Fibroblast of skin of back (primary cell): ENCODE measurements at places on chromosomes 16 and 17.

DNA sequence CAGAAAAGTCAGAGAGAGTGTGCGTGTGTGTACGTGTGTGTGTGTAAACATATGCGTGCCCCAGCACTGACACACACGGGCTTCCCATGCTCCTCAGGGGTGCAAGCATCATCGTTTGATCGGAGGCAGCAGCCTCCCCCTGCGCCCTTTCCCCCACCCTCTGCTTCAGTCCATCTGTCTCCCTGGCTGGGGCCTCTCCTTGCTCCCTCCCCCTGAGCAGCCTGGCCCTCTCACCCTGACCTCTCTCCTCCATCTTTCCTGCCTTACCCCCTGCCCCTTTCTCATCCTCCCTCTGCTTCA, 4.4 kb downstream of the STX1B start:
- no peak for DNase-seq

DNA sequence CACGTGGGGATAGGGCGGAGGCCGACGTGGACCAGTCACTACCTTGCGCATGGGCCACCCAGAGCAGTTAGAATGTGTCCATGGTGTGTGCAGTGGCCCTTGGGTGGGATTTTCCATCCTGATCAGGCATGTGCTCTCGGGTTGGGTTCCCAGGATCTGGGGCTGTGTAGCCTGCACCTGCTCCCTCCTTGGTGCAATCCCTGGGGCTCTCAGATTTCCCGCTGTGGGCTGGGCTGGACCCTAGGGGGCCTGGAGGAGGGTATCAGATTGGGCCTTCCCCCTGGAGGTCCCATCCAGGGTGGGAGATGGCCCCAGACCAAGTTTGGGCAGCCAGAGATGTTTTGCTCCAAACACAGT, 1.3 kb downstream of the SMTNL2 start:
- DNase-seq = no peak

DNA sequence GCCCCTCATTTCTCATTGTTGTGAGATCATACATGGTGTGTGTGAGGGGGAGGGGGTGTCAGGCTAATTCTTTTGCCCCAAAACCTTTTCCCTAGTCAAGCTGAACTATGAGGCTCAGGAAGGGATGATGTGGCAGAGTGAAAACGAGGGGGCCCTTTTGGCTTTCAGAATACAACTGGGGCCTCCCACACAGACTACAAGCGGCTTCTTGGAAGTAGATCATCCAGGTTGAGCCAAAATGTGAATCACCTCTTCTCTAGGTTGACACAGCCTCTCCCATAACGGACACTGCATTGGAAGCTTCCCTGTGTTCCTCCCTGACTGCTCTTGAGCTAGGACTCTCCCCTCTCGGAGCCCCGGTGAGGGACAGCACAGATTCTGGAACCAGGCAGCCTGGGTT, 2.3 kb upstream of the ALKBH5 start:
- no peak for DNase-seq

DNA sequence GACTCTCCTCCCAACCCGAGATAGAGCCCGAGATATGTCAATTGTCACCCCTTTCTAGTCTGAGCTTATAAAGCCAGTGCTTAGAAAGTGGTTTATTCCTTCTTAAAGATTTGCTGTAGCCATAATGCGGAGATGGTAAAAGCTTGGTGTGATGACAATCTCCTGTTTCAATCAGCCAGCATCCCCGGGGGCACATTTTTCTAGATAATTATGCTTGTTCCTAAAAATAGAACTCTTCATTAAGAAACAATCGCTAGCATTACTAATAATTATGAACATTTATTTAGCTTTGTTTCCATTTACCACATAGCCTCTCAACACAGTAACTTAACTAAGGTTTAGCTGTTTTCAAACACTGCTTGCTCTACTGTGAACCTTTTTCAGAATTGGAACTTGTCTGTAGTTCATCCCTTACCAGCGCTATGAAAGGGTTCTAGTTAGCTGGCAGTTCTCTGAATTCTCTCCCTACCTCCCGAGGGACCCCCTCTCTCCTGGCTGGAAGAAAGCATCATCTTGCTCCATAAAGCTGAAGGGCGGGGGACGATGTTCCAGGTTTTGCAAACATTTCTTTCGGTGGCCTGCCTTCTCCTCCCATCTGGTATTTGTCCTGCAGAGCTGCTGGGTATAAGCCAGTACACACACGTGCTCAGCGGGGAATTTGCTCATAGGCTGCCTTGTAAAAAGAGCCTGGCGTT, 922 bp upstream of the MRPL58 start:
- DNase-seq = peak; percentile 69

GRCh38 chr16:85445779-85446222, 167.3 kb upstream of the GSE1 start:
- no peak for DNase-seq

GRCh38 chr17:274902-275301, 77.7 kb downstream of the RPH3AL start:
- no peak for DNase-seq

DNA sequence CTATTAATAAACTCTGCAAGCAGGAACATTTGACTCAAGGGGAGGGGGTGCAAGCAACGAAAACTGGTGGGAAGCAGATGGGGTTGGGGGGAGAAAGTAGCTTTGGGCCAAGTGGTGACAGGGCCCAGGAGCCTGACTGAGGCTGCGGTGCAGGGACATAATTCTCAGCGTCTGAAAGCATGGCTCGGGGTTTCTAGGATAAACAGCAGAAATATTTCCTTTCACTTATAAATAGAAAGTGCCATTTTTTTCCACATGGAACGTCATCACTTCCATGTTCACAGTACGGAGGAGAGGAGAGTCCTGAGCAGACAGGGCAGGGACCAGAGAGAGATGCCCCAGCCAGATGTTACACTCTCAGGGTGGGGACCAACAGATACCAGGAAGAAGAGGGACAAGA, 197.1 kb downstream of the ZFHX3 start:
- DNase-seq = peak; percentile 96

GRCh38 chr16:56387396-56387795, 37.9 kb downstream of the AMFR start:
- DNase-seq = peak; percentile 48

DNA sequence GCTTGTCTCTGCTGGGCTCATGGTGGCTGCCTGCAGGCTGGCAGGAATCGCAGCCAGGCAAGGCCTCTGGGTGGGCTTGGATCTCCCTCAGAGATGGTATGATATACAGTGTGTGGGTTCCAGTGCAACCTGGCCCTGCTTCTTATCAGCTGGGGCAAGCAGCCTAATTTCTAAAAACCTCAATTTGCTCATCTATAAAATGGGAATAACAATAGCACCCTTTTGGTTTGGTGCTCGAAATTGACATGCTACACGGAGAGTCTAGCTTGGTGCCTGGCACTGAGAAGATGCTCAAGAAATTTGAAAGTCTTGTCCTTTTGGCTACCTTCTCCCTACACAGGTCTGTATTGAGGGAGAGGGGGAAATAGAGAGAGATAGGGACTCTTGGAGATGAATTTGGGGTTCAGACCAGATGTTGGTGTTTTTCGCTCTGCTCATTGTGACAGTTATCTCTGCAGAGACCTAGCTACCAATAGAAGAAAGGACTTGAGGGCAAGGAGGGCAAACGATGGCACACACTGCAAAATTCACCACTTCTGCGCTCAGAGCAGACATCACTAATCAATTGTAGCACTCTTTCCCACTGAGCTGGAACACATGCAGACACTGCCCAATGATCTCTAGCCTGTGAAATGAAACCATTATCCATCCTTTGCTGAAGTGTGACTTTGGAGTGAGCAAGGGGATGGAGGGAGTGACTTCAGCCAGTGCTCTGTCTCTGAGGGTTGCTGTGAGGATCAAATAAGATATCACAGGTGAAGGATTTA, 15.6 kb downstream of the BEAN1 start:
- DNase-seq = no peak

DNA sequence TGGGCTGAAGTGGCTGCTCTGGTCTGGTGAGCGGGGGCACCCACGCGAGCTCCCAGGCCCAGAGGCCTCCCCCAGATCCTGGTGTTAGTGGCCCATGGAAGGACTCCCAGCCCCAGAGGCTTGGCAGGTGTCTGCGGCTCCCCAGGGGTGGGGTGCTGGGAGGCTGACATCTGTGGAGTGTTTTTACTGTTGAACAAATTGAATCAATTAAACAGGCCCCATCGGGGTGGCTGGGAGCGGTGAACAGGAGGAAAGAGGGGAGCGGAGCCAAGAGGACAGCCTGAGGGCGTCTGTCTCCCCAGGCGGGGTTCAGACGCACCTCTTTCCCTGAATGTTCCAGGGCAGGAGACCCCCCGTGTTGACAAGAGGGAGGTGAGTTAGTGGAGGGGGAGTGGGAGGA, 29.9 kb downstream of the ACTG1 start:
- DNase-seq = no peak

- DNase-seq = no peak
These were observed 14.5 kb downstream of the IL34 start for GRCh38 chr16:70660672-70661350.

DNA sequence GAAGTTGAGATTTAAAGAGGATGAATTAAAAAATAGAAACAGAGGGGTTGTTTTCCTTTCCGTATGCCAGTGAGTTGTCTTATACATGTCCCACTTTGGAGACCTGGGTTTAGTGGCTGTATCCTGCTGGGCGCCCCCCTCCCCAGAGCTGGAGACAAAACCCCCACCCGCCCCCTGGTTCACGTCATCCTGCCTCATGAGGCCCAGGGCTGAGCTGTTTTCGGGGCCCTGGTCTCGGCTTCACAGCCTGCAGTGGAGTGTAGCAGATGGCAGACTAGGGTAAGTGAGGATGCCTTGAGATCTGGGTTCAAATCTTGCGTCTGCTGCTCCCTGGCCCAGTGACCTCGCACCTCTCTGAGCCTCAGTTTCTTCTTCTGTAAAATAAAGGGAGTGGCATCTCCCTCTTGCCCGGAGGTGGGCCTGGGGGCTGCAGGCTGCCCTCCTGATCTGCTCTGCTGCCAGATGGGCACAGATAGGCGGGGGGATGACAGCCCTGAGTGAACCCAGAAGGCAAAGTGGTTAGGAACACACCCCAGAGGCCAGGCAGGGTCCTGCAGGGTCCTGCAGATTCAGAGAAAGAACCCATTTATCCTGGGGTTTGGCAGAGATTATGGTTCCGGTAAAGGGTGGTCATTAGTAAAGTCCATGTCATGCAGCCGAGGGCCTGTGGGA, 45.1 kb downstream of the SOCS3 start:
- no peak for DNase-seq

DNA sequence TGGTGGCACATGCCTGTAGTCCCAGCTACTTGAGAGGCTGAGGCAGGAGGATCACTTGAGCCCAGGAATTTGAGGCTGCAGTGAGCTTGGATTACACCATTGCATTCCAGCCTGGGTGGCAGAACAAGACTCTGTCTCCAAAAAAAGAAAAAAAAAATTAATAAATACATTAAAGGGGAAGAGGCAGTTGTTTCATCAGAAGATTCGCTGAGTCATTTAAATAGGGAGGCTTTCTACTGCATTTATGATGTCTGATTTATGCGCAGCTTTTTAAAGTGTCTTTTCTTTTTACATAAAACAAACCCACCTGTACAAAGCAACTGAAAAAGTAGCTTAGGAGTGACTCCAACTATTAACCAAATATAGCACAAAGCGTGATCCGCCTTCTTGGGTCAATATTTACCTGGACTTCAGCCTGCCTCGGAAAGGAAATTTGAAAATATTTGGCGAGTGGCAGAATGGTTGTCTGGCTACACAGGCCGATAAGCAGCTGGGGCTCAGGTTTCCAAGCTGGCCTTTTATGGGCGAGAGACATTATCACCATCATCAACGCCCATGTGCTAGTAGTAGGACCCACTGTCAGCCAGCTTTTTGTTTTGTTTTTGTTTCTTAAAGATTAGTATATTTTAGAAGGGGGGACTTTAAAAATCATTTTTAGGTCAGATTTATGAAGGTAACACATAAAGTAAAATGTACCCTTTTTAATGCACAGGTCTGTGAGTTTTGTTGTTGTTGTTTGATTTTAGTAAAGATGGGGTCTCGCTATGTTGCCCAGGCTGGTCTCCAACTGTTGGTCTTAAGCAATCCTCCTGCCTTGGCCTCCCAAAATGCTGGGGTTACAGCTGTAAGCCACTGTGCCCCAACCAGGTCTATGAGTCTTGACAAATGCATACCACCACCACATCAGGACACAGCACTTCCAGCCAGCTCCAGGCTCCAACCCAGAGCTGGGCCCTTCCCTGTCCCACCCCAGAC, 42.5 kb upstream of the RASD1 start:
- DNase-seq = peak; percentile 17

DNA sequence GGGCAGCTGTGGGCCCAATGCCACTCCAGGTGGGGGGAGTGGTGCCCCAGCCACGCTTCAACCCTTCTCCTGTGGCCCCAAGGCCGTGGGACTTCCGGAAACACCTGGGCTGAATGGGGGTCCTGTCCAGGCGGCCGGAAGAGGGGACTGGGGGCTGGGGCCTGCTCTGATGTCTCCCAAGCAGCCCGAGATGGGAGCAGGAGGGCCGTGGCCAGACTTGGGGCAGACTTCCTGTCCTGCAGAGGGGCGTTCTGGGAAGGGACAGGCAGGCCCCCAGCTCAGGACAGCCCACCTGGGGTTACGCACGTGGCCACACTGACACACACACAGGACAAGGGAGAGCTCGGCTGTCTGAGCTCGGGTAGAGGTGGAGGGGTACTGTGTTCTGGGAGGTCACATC, 5.1 kb downstream of the HSD3B7 start:
- DNase-seq = no peak

DNA sequence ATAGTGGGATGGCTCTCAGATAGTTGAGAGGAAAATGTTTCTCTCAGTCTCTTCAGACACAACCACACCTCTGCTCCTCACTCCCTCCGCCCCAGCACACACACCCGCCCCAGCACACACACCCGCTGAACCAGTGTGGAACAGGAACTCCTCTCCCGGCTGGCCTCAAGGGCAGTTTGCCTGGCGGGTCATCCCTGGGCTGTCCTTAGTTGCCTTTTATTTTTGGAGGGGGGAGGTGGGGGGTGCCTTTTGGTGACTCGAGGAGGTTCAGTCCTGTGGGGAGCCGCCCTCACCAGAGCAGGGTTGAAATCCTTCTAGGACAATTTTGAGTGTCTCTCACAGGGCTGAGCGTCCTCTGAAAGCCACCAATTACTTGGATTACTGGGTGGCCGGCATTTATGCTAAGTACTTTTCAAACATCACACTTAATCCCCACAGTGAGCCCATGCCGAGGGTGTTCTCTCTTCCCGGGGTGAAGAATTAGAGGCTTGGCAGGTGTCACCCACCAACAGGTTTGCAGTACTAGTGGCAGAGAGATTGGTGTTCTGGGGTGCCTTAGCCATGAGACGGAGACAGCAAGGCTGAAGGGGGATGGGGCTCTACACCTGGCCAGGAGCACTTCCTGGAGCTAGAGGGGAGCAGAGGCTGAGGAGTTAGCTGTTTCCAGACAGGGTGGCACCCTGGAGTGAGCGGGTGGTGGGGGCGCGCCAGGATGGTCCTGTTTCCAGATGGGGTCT, 2.8 kb downstream of the RASD1 start:
- no peak for DNase-seq

- DNase-seq = no peak
These were observed 504 bp downstream of the ERN1 start for GRCh38 chr17:64129515-64129764.
